Activated CD4-positive, alpha-beta T cell treated with anti-CD3 and anti-CD28 coated beads, Interleukin-2, amount 50 U/mL, for 48 hours (primary cell): ENCODE measurements at places on chromosomes 5 and 9.

- no peak for DNase-seq
Observed at GRCh38 chr9:21266733-21267484, 27.1 kb upstream of the IFNA14 start.

- no peak for DNase-seq
Observed at GRCh38 chr9:131884222-131884621, 144.3 kb upstream of the RAPGEF1 start.

DNA sequence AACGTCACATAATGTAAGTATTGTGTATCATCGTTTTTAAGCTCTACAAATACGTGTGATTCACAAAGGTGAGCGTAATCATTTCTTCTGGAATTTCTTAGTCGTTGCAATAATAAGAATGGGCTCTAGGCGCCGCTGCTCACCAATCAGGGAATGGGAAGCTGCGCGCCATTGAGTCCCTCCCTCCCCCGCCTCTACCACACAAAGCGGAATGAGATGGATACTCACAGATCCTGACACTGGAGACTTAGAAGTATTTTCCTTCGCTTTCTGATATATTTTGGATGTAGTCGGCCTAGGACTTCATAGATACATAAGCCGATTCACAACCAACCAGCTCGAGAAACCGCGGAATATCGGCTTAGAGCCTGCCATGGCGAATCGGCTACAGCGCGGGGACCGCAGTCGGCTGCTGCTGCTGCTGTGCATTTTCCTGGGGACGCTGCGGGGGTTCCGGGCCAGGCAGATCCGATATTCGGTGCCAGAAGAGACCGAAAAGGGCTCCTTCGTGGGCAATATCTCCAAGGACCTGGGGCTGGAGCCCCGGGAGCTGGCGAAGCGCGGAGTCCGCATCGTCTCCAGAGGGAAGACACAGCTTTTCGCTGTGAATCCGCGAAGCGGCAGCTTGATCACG, at the start of gene PCDHGA11:
PCDHGA11 (plus strand) TSS at position 197 of the 634 bp plus-strand sequence; CDS start at position 374, 177 bp downstream.
- DNase-seq = peak; percentile 62

- no peak for DNase-seq
Observed at GRCh38 chr9:116055536-116055935, 98.1 kb upstream of the PAPPA start.

GRCh38 chr9:80811003-80811402, 878.3 kb downstream of the TLE1 start:
- no peak for DNase-seq
